ENCODE measurements at places on chromosomes 2 and 18.

- no peak for DNase-seq
Measured at GRCh38 chr18:36015629-36016028, 43.1 kb downstream of the RMP24 start.

DNA sequence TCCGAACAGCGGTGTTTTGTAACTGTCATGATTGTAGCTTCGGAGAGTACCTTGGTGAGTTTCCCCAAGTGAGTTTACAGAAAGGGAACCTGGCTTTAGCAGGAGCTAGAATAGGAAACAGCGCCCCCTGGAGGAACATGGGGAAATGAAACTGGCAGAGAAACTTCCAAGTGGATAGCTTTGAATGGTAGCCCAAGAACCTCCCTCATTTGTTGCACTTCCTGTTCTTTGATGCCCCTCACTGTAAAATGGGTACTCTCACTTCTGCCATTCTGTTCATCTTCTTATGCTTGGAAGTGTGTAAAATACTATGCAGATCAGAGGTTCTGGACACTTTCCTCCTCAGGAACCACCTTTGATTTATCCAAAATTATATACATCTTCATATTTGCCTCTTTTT lies 36.2 kb downstream of the CHST10 start:
- peak; percentile 47 for DNase-seq

DNA sequence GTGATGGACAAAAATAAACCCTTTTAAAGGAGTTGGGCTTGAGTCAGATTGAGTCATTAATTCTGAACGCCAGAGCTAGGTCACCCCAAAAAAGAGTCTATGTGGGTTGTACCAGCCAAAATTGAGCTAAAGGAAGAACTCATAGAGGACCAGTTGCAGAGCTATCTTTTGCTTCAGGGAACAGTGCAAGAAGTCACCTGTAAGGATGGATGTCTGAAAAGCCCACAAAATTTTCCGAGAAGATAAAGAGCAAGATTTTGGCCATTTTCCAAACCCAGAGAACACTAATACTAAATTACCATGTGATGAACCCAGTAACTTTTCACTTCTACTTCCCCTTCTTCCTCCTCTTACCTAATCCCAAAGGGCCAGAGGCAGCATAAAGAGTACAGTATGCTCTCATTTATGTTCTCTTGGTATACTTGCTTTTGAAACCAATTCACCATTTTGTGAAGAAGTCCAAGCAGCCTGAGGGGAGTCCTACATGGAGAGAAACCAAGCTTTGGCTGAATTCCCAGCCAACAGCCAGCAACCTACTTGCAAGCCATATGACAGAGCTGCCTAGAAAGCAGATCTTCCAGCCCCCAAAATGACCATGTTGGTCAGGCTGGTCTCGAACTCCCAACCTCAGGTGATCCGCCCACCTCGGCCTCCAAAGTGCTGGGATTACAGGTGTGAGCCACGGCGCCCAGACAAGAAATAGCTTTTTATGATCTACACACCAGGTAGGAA lies 551.7 kb downstream of the SATB2 start:
- DNase-seq = no peak

DNA sequence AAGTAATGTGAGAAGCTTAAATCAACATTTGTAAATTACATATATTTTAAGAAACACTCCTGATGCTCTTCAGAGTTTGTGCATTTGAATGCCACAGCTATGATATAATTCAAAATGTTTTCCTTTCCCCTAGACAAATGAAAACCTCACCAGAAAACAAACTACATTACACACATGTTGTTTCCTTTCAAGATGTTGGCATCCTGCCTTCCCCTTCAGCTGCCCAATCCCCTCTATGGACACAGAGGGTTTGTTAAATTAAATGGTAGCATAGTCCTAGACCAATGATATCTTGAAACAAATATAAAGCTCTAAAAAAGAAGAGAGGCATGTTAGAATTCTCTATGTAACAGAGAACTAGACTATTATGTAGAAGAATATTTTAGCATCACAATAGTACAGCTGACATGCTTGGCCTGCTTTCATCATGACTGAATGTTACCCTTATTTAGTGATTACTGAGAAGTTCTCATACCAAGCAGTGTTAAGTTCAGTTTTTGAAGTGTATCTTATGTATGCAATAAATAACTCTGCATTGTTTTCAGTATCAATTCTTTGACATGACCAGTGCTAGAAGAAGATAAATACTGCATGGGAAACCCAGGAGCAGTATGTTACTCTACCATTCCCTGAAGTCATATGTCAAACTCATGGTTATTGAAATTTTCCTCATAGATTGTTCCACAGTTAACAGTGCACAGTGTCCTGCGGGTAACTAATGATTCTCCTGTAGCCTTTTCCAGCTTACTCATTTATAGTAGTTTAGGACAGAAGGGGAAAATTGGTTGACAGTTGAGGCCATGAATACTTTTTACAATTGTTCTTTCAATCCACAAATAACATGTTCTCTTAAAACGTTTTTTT lies 316.3 kb upstream of the KCNJ3 start:
- DNase-seq = no peak

- no peak for DNase-seq
Measured at GRCh38 chr2:210756855-210757254, 200.5 kb downstream of the CPS1 start.

GRCh38 chr18:26549263-26550094 lies 1.1 kb upstream of the KCTD1 start:
- peak; percentile 73 for DNase-seq

- DNase-seq = no peak
Measured at GRCh38 chr2:188983427-188984064, 9.4 kb downstream of the COL3A1 start.

DNA sequence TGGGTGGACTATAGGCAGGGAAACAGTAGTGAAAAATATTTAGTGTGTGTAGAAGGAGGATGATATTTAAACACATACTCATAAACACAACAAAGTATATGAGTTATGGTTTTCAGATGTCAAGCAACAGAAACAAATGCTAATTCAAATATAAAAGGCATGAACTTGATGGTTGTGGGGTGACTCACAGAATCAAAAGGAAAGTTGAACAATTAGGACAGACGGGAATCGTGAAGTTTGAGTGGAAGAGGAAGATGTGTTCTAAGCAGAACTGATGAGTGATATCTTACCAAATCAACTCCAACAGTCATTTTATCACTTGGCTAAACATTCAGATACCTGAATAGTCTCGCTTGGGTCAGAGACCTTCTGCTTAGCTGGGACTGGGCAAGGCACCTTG lies 53.6 kb upstream of the ITGA6 start:
- no peak for DNase-seq

DNA sequence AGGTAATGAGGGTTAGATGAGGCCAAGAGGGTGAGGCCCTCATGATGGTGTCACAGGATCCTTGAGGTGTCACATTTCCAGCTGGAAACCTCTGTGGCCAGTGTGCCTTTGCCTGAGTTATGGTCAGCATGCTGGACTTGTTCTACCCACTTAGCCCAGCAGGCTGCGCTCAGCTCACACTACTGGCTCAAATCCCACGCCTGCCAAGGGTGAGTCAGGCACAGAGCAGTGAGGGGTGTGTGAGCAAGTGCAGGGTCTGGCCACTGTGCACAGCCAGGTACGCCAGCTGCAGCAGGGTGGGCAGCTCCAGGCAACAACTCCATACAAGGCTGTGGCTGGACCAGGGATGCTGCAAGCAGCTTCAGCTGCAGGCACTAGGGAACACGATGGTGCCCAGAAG lies 616.6 kb upstream of the FSHR start:
- peak; percentile 8 for DNase-seq

- peak; percentile 50 for DNase-seq
Measured at GRCh38 chr2:26355038-26355995, 8.7 kb upstream of the ADGRF3 start.

GRCh38 chr2:69013142-69013839 lies at the start of gene ANTXR1:
Gene ANTXR1, plus strand, starts transcription at chr2:69013179. Its CDS starts 321 bp downstream, at chr2:69013500.
- peak; percentile 67 for DNase-seq

DNA sequence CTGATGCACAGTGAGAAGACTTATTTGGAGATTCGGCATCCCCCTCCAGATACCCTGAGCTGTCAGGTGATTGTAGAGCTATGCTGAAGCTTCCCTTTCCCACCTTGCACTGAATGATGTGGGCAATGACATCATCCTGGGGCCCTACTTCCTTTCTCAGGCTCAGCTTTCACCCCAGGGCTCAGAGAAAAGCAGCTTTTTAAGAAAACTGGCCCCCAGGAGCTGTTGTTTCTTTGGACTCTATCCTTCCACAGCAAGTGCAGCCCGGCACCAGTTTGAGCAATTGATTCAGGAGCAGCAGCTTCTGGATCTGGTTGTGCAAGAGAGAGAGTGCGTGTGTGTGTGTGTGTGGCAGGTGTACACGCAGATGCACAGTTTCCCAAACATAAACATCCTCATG lies 251.3 kb downstream of the ANAPC1 start:
- DNase-seq = no peak

DNA sequence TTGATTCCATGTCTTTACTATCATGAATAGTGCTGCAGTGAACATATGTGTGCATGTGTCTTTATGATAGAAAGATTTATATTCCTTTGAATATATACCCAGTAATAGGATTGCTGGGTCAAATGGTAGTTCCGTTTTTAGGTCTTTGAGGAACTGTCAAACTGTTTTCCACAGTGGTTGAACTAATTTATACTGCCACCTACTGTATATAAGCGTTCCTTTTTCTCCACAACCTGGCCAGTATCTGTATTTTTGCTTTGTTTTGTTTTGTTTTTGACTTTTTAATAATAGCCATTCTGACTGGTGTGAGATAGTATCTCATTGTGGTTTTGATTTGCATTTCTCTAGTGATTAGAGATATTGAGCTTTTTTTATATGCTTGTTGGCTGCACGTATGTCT lies 641.6 kb downstream of the SUCLG1 start:
- DNase-seq = no peak

- DNase-seq = no peak
Measured at GRCh38 chr2:5019324-5019723, 672.9 kb upstream of the SOX11 start.

DNA sequence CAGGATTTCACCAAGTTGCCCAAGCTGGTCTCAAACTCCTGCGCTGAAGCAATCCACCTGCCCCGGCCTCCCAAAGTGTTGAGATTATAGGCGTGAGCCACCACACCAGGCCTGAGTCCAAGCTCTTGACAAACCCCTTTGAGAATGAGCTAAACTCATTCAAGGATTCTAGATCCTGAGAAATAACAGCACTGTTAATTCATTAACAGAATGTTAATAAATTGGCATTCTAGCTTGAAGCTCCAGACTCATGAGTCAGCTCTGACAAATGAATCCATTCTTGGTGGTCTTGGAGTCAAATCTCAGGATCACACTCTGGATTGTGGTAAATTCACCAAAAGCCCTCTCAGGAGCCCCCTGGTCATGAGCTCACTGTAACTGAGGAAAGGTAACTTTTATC lies 1.8 kb downstream of the NARS1 start:
- no peak for DNase-seq

GRCh38 chr2:27202854-27203253 lies 9.0 kb upstream of the ATRAID start:
- DNase-seq = no peak

- no peak for DNase-seq
Measured at GRCh38 chr18:6997808-6998207, 119.8 kb downstream of the LAMA1 start.

DNA sequence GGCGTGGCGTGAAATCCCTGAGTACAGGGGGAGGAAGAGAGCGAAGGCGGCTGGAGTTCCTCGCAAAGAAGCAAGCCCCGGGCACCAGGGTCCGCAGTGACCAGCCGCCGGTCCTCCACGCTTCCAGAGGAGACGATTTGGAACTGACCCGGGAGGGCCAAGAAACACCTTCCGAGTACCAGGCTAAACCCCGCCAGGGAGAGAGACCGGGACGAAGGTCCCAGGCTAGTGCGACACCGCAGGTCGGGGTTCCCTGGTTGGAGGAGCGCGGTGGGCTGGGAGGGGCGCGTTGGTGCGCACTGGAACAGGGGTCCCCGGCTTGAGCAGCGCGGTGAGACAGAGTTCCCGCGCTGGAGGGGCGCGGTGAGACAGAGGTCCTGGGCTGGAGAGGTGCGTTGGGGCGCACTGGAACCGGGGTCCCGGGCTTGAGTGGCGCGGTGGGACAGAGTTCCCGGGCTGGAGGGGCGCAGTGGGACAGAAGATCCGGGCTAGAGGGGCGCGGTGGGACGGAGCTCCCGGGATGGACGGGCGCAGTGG lies 901 bp downstream of the WDFY1 start:
- DNase-seq = no peak

DNA sequence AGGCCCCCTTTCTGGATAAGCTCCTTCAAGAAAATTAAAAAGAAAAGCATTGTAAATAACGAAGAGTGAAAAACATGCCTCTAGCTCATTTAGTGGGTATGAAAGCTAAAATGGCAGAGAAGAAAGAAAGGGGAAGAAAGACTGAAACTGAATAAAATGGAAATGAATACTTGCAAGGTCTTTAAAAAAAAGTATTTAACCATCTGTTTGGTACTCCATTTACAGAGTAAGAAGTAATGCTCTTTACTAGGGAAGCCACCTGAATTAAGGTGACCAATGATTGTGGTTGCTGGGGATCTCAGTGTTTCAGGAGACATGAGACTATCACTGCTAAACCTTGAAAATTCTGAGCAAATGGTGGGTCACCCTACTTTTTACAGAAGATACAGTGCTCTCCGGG lies 17.7 kb upstream of the ARL5A start:
- no peak for DNase-seq

DNA sequence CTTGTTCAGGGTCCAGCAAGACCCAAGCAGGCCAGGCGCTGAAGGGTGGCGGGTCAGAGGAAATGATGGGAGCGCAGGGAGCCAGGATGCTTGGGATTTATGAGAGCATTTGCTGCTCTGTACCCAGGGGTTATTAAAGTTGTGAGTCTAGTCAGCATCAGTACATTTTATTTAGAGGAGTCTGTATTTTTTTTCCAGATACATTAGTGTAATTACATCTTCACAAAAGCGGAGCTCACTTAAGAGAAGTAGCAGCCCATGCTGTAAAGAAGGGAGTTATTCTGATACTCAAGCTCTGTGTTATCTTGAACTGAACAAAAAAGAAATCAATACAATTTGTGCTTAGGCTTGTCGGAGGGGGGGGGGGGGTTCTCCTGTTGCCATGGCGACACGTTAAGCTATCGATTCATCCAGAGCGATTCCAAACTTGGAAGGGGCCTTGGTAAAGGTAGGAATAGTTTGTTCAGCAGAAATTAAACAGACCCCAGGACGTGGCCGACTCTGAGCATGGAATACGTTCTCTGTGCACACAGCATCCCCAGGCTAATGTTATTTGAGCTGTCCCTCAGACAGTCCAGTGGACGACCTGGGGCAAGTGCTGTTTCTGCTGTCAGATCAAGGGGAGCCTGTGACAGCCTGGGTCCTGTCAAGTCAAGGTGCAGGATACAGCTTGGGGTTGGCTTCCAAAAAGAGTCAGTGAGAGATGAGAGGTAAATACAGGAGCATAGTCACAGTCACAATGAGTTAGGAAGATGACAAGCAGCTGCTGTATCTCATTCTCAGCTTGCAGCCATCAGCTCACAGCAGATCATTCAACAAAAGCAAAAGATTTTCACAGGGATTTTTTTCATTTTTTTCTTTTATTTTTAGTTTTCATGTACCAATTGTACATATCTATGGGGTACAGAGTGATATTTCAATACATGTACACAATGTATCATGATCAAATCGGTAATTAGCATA lies 387.6 kb downstream of the DCDC2C start:
- no peak for DNase-seq

- DNase-seq = no peak
Measured at GRCh38 chr2:161430386-161430785, 14.3 kb downstream of the TBR1 start.

GRCh38 chr2:46383784-46384456 lies 86.7 kb downstream of the EPAS1 start:
- no peak for DNase-seq

All from H54 (cell line).